HCT116 (cell line): ENCODE measurements at places on chromosomes 16 and 17. TPM values are rescaled to one million over a fixed set of nuclear protein-coding genes. Genes with fewer than 3 reads are reported as not detected.

Gene SCN4A
- 2.7 TPM for total RNA-seq

Gene AGRP
- total RNA-seq, result not detected

- H3K27ac ChIP-seq, result no peak overlapping the region
- H3K27me3 ChIP-seq, result no peaks in the 10 kb centered on the region
- no peaks in the 10 kb centered on the region for H3K4me1 ChIP-seq
- no peak for DNase-seq
- peaks cover 79% of the 10 kb centered on the region for H3K36me3 ChIP-seq
- H3K4me3 ChIP-seq, result no peak overlapping the region
Observed at GRCh38 chr16:58537124-58537906, 22.0 kb downstream of the SETD6 start.

DNA sequence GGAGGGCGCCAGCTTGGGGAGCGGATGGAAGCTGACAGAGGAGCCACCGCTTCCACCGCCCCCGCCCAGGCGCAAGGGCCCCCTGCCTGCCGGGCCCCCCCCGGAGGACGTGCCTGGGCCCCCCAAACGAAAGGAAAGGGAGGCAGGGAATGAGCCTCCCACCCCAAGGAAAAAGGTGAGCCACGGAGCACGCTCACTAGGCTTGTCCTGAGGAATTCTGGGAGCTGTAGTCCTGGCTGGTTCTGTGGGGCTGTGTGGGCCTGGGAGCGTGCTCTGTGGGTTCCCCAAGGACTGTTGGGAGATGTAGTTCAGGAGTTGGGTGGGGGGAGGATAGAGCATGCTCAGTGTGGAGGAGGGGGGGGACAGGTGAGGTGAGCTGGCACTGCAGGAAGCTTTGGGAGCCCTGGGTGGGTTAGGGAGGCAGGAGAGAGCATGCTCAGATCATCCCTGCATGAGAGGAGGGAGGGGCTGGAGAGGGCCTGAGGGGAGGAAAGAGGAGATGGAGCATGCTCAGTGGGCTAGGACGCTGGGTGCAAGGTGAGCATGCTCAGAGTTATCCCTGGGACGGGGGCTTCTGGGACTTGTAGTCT lies 4.5 kb downstream of the FBXL19 start:
- peaks cover 15% of the 10 kb centered on the region for H3K4me1 ChIP-seq
- DNase-seq, result peak; percentile 61
- no peak overlapping the region for H3K4me3 ChIP-seq
- peak overlapping the region; percentile 31; the same call in 1 of the 2 replicates for H3K27ac ChIP-seq
- H3K27me3 ChIP-seq, result no peaks in the 10 kb centered on the region
- peaks cover 9% of the 10 kb centered on the region for H3K36me3 ChIP-seq

DNA sequence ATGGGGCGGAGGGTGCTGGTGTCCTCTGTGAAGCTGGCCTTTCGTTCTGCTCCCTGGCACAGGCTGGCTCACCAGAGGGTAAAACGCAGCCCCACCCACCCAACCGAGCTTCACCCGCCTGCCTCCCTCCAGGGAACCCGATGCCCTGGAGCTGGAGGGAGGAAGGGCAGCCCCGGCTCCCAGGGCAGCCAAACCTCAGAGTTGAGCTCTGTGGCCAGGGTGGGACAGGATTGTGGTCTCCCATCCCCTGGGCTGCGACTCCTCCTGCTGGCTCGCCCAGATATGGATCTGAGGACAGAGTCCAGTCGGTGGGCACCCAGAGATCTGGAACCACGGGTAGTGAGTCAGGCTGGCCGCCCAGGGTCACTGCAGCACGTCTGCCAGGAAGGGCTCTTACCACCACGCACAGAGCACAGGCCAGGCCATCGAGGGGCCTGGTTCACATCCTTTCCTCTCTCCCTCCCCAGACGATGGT lies 42.6 kb upstream of the CHMP6 start:
- H3K4me3 ChIP-seq, result no peak overlapping the region
- no peaks in the 10 kb centered on the region for H3K27me3 ChIP-seq
- no peaks in the 10 kb centered on the region for H3K4me1 ChIP-seq
- DNase-seq, result no peak

- H3K4me1 ChIP-seq, result no peaks in the 10 kb centered on the region
- no peak overlapping the region for H3K27ac ChIP-seq
- no peak overlapping the region for H3K4me3 ChIP-seq
- no peaks in the 10 kb centered on the region for H3K27me3 ChIP-seq
Observed at GRCh38 chr17:297758-298157, 54.8 kb downstream of the RPH3AL start.

GRCh38 chr17:27544350-27545131 lies 86.4 kb upstream of the LGALS9 start:
- no peaks in the 10 kb centered on the region for H3K36me3 ChIP-seq
- no peak for DNase-seq
- H3K27me3 ChIP-seq, result no peaks in the 10 kb centered on the region
- H3K27ac ChIP-seq, result no peak overlapping the region
- peaks cover 19% of the 10 kb centered on the region for H3K4me1 ChIP-seq

DNA sequence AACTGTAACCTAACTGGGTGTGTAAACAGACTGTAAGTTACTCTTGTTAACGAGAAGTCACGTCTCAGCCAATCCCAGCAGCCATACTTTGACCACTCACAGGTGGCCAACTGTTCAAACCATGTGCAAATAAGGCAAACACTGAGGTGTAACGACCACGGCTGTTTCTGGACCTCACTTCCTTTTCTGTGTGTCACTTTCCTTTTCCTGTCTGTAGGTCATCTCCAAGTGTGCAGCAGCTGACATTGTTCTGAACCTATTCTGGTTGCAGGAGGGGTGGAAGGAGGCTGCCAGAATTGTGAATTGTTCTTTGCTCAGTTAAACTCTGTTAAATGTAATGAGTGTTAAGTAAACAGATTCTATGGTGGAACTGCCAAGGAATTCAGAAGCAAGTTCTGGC lies 627.4 kb downstream of the KCNJ2 start:
- H3K4me3 ChIP-seq, result no peak overlapping the region
- H3K4me1 ChIP-seq, result no peaks in the 10 kb centered on the region
- no peak overlapping the region for H3K27ac ChIP-seq
- H3K36me3 ChIP-seq, result no peaks in the 10 kb centered on the region

DNA sequence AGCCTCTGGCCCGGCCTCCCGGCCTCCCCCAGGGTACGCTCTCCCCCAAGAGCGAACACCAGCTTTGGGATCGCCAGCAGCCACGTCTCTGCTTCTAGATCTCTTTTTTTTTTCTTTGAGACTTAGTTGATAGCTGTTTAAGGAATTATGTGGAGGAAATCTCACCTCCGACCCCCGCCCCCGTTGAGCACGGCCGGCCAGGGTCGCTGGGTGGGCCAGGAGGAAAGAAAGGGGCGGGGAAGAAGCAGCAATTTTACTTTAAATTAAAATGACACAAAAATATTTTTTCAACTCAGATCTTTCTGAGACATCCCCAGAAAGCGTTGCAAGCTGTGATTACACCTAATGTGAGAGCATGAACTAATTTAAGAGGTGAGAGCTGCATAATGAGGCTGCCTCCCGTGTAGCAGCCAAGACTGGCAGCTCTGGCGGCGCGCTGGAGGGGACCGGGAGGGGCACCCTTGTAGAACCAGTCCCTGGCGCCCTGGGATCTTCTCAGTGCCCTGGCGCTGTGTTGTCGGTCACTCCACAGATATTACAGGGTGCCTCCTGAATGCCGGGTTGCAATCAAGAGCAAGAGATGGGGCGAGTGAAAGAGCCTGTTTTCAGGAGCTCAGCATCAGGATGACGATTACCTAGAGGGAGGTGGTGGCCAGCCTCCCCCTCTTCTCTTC lies 1.9 kb upstream of the CBLN1 start:
- no peaks in the 10 kb centered on the region for H3K27me3 ChIP-seq
- H3K36me3 ChIP-seq, result no peaks in the 10 kb centered on the region
- no peaks in the 10 kb centered on the region for H3K4me1 ChIP-seq
- no peak overlapping the region for H3K27ac ChIP-seq
- DNase-seq, result no peak
